ENCODE measurements at places on chromosomes 1 and 21.

DNA sequence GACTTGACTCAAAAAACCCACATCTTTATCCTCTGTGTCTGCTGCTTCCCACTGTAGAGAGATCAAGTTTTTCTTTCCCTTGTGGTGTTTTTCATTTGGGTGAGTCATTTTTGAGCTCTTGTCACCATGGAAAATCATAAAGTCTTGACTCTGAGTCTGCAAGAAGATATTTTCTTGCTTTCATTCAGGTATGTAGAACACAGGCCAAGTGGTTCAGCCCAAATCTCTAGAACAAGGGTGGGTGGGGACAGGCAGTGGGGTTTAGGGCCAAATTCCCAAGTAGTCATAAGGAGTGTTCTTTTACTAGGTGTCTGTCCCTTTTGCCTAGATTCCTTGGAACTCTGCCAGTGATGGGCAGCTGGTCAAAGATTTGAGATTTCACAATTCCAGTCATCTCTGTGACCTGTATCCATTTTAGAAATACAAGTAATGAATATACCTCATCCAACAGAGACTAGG lies 21.5 kb upstream of the ARHGAP29 start:
- DNase-seq = no peak

- DNase-seq = no peak
Measured at GRCh38 chr1:161180639-161181038, 3.3 kb upstream of the B4GALT3 start.

GRCh38 chr1:233610628-233611027 lies 3.3 kb upstream of the KCNK1 start:
- no peak for DNase-seq

DNA sequence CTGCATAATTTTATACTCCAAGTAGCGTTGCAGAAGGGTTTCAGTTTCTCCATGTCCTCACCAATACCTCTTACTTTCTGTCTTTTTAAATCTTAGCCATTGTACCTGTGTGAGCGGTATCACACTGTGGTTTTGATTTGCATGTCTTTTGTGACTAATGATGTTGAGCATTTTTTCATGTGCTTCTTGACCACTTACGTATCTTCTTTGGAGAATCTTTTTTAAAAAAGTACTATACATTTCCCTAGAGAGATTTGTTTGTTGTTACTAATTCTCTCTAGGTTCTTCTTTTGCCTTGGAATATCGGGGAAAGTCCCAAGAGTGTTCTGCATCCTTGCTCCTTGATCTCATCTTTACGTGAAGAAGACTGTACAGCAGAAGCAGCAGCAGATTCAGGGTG lies 81.8 kb upstream of the WARS2 start:
- DNase-seq = no peak

GRCh38 chr1:205493241-205494085 lies 11.0 kb upstream of the CDK18 start:
- no peak for DNase-seq

DNA sequence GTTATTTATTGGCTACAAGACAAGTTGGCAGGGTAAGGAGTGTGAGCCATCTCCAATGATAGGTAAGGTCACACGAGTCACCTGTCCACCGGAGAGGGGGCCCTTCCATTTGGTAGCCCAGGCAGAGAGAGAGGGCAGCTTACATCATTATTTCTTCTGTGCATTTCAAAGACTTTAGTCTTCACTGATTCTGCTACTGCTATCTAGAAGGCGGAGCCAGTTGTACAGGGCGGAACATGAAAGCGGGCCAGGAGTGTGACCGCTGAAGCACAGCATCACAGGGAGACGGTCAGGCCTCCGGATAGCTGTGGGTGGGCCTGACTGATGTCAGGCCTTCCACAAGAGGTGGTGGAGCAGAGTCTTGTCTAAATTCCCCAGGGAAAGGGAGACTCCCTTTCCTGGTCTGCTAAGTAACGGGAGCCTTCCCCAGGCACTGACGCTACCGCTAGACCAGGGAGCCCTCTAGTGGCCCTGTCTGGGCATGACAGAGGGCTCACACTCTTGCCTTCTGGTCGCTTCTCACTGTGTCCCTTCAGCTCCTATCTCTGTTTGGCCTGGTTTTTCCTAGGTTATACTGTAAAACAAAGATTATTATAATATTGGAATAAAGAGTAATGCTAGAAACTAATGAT lies 36.7 kb downstream of the ZNF695 start:
- DNase-seq = no peak

DNA sequence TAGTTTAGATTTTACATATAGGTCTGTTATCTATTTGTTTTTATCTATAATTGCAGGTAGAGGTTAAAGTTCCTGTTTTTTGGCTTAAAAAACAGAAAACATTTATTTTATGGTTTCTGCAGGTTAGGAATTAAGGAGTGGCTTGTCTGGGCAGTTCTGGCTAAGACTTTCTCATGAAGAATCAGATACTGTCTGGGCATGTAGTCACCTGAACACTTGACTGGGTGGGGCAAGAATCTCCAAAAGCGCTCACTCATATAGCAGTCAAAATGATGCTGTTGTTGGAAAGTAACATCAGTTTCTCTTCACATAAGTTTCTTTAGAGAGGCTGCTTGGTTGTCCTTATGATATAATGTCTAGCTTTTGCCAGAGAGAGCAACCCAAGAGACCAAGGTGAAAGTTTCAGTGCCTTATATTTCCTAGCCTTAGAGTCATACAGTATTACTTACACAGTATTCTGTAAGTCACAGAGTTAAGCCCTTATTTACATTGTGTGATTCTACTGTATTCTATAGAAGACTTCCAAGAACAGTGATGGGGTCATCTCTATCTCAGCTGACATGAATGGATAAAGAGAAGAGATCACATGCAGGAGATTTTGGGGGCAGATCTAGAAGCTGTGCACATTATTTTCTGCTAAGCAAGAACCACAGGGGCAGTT lies 125.4 kb upstream of the GPR52 start:
- DNase-seq = no peak

GRCh38 chr1:93753791-93754763 lies 72.4 kb upstream of the BCAR3 start:
- no peak for DNase-seq

DNA sequence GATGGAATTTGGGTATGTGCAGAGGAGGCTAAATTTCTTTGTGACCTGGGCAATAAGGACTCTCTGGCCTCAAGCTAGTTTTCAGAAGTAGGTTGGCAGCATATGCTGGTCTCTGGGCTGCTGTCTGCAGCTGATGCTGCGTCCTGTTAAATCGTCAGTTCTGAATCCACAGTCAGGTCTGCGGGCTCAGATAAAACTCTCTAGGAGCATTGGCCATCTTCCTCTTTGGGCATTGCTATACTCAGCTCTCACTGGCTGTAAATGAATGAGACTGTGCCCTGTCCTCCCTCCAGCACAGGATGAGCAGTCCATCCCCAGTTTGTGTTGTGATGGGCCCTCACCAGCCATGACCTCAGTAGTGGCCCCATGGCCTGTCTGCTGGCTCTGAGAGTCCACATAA lies 272.6 kb downstream of the LRRC40 start:
- DNase-seq = no peak

DNA sequence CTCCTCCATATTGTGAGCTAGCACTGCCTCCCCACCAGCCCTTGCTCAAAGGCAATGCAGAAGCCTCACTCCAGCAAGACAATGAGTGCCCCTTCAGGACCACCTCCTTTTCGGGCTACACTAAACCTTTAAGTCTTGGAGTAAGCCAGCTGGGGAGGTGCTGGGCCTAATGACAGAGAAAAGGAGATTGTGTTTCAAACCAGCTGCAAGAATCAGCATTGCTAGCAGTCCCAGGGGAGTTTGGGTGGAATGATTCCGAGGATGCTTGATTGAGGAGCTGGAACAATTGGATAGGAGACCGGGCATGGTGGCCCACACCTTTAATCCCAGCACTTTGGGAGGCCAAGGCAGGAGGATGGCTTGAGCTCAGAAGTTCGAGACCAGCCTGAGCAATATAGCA lies 54.1 kb upstream of the GPR37L1 start:
- no peak for DNase-seq

DNA sequence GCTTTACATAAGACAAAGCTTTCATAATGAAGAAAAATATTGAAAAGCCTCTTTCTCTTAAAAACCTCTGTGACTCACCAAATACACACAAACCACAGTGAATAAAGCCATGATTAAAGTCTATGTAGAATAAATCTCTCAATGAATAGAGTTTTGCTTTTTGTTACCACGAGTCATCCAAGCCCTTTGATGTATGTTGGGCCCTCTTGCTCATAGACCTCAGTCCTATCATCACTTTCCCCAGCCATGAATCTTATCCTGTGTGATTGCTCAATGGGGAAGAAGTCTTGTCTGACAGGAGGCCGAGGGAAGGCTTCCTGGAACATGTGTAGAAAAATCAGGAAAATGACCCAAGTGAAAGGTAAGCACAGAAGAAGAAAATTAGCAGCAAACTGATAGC lies 60.8 kb downstream of the NGF start:
- no peak for DNase-seq

DNA sequence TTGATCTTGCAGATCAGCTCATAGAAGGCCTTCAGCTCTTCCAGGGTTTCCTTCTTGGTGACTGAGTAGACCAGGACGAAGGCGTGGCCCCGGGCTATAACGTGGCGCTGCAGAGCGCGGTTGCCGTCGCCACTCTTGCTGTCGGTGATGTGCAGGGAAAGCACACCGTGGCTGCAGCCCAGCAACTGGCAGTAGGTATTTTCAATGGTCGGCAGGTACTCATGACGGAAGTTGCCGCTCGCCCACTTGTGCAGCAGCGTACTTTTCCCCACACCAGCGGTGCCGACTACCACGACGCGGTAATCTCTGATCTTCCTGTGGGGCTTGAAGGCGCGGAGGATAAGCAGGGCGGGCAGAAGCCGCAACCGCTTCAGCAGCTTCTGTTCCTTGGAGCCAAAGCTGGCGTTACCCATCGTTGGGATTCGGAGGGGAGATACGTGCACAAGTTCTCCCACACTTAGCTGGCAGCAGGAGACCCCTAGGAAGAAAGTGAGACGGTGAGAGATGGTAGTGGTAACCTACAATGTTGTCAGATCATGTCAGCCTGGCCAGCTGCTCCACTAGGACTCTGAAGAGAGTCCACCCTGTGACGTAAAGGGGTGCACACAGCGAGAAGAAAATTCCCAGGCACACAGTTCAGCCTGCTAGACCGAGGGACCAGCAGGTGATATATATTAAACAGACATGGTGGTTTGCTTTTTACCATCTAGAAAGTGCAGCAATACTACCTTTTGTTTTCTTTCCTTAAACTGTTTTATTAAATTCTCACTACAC lies 3.4 kb downstream of the DIRAS3 start:
- DNase-seq = no peak

DNA sequence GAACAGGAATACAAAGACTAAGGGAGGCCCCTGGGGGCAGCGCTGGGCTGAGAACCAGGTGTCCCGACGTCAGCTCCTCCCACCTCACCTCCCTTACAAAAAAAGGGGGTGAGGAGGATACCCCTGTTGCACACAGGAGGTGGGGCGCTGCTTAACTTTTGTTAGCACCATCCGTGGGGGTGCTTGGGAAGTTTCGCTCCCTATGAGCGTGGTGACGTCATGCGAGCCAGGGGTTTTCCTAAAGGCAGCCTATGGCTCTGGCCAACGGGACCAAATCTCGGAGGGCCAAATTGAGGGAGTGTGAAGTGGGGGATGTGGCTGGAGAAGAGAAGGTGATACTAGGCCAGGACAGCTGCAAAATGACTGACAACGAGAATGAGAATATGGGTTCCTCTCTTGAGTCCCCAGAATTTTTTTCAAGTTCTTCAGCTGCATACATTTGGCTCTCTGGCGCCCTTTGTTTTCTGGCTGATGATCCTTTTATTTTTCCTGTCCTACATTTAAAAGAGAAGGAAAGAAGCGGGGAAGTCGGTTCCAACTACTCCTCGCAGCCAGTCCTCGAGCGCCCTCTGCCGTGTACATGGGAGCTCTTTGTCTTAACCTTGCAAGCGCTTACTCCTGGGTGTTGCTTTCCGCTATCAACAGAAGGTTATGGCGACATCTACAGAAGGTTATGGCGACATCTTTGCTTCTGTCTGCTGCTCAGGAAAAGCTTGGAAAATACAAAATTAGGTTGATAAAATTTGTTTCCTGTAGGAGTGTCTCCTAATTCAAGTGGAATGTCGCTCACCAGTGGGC lies 48.0 kb upstream of the ZC3H11B start:
- peak; percentile 92 for DNase-seq

DNA sequence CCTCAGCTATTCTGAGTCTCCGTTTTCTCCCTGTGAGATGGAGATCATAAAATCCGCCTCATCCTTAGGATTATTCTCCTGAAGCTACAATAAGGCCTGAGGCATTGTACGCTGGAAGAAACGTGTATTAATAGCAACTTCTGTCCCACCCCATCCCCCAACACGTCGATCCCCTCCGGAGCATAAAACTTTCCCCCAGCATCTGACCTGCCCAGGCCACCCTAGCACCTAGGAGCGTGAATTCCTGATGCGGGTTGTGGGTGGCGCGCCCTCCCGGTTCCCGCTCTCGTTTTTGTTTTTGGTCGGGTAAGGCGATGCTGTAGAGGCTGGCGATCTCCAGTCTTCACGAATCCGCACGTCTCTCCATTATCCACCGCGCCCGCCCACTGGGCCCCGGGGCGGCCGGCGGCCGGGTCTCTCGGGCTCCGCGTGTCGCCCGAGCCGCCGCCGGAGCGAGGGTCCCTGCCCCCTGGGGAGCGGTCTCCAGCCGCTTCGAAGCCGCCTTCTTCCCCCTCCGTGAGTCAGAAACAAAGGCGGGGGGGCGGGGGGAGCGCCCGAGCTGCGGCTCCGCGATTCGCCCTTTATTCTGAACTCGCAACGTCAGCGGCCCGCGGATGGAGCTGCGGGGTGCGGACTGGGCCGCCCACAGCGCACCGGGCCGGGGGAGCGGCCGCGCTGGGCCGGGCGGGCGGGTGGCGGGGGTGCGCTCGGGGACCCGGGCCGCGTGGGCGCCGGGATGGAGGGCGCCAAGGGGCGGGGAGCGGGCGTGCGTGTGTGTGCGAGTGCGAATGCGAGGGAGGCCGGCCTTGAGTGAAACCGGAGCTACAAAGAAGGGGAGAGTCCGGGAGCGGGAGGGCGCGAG lies at the start of gene PLEKHO1:
TSS of gene PLEKHO1 (plus strand) at position 646 of the 862 bp plus-strand sequence. CDS start 342 bp downstream, outside the sequence.
- DNase-seq = peak; percentile 91

- DNase-seq = no peak
Measured at GRCh38 chr21:19228226-19228625, 824.6 kb upstream of the TMPRSS15 start.

GRCh38 chr21:43362915-43363314 lies 64.0 kb downstream of the SIK1 start:
- no peak for DNase-seq

DNA sequence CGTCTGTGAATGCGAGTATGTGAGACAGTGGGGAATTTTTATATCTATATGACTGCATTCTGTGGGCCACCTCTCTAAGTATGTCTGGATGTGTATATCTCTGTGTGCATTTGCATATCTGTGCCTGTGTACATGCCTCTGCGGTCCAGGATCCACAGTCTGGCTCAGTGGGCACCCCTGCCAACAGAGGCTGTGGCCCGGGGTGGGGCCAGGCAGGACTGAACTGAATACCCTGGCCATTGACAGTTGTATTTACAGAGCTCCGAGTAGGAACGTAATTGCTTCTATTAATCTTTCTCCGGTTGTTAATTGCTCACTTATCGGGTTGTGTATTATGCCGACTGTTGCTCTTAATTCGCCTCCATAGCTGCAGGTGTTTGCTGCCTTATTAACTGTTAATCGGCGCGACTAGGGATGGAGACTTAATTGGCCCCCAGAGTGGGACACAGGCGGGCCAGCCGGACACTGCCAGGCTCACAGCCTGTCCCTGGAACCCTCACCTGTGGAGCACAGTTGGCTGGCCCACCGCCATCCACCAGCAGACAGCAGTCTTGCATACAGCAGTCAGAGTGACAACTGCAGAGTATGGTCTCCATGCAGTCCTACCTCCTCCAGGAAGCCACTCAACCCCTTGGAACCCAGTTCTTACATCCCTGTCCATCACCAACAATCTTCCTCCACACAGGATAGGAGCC lies 22.4 kb upstream of the ADGRB2 start:
- peak; percentile 53 for DNase-seq

GRCh38 chr1:183079712-183080388 lies 56.6 kb downstream of the LAMC1 start:
- no peak for DNase-seq

All from left forelimb (tissue), 1 donor.